ENCODE measurements at places on chromosomes 6 and 20. TPM values are rescaled to one million over a fixed set of nuclear protein-coding genes. Genes with fewer than 3 reads are reported as not detected.

The PTPRK gene
- total RNA-seq, result 86.3 TPM

The ELOVL4 gene
- total RNA-seq, result 29.2 TPM

The TPBG gene
- total RNA-seq, result 20.4 TPM

The SLC17A1 gene
- total RNA-seq, result not detected

All from cerebellum (tissue), 4 donors.